Substantia nigra (tissue), 51 donors: ENCODE measurements at places on chromosomes 1 and 21.

DNA sequence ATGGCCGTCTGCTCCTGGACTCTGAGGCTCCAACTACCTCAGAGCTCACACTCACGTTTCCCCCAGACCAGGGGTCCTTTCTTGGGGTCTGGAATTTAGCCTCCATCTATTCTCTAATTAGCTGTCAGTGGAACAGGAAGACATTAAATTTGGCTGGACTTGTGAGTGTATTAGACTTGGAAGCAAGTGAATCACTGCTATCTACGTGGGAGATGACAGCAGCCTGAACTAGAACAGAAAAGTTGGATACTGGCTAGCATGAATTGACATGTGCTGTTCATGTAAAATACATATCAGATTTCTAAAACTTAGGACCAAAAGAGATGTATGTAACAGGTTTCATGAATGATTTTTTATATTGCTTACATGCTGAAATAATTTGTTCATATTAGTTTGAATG lies 28.0 kb downstream of the TAF5L start:
- DNase-seq: no peak

DNA sequence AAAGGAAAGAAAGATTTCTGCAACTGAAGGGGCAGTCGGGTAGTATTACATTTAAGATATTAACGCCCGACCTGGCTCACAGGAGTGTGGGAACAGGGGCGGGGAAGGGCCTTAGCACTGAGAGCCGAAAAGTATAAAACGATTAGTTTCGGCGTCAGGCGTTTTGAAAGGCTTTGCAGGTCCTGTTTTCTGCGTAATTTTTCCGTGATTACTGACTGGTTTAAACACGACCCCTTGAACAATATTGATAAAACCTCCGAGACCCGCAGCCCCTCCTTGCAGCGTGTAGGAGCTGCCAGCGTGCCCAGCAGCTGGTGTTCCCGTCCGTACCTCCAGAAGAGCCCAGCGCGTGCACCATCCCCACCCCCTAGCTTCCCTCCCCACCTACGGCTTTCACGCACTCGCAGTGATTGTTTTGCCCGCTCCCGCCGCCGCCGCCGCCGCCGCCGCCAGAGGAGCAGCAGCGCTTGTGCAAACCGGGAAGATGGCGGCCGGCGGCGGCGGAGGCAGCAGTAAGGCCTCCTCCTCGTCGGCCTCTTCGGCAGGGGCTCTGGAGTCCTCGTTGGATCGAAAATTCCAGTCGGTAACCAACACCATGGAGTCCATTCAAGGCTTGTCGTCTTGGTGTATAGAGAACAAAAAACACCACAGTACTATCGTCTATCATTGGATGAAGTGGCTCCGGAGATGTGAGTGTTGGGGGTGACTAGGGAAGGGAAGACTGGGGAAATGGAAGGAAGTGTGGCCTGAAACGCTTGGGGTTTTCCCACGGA lies 470 bp downstream of the RPRD2 start:
- peak; percentile 58 for DNase-seq

GRCh38 chr1:64320922-64321614 lies 117.6 kb downstream of the UBE2U start:
- DNase-seq: no peak

DNA sequence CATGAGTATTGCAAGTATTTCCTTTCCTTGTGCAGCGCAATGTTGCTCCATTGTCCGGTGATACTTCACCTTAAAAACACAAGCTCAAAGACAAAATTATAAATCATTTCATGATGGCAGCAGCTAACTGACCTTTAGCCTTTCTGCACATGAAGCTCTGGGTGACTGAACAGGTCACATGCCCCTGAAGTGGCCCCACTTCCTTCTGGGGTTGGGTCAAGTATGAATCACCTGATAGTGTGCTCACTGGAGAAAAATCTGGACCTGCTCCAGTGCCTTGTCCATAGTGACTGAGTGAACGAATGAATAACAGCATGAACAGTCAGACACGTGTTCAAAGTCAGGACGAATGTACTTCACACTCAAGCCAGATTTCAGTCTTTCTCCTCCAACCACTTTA lies 658.9 kb downstream of the NPHP4 start:
- no peak for DNase-seq

DNA sequence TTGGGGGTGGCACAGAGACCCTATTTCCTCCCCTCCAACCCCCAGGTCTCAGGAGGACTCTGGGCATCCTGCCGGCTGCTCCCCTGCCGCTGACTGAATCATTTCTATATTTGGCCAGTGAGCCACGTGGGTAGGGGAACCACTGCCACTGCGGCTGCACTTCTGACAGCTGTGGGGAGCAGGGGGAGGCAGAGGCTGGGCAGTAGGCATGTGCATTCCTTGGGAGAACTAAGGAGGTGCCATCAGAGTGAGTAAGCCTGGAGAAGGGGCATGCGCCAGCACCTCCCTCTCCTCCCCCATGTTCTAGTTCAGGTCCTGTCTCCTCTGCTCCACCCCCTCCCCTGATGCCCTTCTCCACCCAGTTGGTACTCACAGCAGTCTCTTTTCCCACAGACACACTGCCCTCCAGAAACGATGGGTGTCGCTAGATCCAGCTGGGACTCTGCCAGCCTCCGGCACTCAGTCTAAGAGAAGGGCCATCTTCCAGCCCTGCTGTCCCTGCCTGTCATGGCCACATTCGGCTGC lies 12.0 kb downstream of the PPFIA4 start:
- peak; percentile 18 for DNase-seq

DNA sequence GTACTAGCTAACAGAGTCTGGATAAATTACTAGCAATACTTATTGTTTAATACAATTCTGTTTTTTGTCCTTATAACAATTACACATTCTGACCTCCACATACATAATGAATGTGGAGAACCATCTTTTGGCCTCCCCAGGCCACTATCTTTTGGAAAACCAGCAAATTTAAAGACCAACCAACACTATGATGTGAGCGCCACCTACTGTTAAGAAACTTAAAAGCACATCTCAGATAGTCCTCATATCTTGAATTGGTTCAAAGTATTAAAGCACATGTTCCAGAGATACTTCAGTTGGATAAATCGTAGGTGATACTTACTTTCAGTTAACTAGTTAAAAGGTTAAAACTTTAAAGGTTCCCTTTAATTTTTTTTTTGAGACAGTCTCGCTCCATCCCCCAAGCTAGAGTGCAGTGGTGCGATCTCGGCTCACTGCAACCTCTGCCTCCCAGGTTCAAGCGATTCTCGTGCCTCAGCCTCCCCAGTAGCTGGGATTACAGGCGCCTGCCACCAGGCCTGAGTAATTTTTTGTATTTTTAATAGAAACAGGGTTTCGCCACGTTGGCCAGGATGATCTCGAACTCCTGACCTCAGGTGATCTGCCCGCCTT lies 29.3 kb upstream of the USP1 start:
- DNase-seq: no peak

DNA sequence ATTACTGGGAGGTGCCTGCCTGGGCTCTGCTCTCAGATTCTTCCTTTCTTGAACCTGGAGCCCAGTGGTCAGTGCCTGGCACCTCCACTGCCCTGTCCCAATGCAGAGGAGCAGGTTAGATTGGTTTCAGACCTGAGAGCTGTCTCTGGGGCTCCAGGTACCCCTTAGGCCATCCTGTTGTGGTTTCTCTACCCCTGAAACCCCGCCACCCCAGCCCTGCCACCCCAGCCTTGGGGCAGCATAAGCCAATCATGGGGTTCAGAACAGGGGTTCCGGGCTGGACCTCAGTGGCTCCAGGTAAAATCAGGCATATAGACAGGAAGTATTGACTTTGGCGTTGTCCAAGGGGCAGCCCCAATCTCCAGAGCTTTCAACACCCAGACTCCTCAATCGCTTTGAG lies 3.2 kb upstream of the SLC6A9 start:
- no peak for DNase-seq

- no peak for DNase-seq
Observed at GRCh38 chr1:234607109-234608024, 2.6 kb downstream of the IRF2BP2 start.

DNA sequence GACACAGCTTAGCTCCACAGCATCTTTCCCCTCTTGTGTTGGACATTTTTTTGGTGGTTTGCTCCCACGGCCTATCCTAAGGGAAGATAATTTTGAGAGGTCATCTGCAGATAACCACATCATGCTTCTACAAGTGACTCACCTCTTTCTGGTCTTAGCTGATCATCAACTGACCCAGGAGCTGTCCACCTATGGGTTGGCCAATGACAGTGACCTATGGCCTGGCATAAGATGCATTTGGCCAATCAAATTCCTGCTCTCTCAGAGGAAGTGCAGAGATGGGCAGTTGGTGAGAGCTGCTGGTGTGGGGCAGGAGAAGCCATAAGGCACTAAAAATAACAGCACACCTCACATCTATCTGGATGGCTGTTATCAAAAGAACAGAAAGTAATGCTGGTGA lies 100.0 kb upstream of the CLDN14 start:
- no peak for DNase-seq

- no peak for DNase-seq
Observed at GRCh38 chr1:243508303-243508713, 252.5 kb downstream of the SDCCAG8 start.

DNA sequence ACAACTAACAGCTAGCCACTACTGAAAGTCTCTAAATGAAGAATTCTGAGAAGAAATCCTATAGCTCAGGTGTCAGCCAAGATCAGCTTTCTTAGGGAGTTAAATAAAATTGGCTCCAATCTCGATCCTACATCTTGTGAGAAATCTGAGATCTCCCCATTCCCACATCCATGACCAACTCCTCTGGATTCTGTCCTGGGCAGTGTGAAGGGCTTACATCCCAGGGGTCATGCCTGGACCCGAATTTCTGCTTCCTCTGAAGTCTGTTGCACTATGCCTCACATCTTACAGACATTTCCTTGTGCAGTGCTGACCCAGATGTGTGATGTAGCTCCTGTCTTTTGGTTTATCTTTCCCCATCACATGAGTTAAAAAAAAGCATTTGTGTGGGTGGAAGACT lies 4.8 kb upstream of the TNN start:
- no peak for DNase-seq

DNA sequence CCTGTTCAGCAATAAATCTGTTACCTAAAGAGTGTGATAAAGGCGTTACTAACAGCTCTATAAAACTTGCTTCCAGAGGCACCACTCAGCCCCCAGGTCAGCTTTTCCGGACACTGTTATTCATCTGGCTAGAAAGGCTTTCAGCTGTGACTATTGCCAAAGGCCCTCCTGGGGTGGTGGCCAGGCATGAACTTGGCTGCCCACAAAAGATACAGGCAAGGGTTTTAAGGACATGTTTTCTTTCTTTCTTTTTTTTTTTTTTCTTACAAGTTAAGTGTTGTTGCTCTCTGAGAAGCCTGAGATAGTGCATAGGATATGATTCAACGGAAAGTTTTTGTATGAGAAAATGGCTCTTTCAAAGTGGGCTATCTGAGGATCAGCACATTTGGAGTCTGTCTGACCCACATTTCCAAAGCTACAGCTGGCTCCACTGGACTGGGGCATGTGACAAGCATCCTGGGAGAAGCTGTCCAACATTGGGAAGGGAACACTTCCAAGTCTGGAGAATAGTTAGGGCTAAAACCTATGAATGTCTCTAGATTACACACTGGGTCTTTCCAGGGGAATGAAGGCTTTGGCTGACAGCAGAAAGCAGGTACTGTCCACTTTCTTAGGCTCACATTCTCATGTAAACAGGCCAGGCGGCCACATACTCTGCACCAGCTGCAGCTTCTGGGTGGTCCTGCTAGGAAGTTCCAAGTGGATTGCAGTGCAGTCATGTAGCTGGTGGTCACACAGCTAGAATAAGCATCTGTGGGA lies 639.7 kb downstream of the LMO4 start:
- no peak for DNase-seq

GRCh38 chr21:21183092-21183491 lies 184.9 kb downstream of the NCAM2 start:
- DNase-seq: no peak

DNA sequence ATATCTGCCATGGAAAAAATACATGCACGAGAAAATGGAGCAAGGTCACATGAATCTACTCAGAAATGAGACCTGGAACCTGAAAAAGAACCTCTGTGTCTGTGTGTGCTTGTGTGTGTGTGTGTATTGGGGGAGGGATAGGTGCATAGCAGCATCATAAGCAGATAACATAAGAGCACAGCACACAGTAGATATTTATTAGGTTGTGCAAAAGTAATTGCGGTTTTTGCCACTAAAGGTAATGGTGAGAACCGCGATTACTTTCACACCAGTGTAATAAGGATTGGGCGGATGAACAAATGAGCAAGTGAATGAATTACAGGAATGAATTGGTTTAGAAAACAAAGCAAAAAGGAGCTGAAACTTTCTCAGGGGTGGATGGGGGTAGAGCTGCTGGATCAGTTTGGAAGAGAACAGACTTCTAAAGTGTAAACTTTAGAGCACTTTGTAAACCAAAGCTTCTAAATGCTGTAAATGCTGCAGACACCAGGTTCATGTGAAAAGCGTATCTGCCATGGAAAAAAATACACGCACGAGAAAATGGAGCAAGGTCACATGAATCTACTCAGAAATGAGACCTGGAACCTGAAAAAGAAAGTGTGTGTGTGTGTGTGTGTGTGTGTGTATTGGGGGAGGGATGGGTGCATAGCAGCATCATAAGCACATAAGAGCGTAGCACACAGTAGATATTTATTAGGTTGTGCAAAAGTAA lies 156.9 kb downstream of the TOMM20 start:
- no peak for DNase-seq

DNA sequence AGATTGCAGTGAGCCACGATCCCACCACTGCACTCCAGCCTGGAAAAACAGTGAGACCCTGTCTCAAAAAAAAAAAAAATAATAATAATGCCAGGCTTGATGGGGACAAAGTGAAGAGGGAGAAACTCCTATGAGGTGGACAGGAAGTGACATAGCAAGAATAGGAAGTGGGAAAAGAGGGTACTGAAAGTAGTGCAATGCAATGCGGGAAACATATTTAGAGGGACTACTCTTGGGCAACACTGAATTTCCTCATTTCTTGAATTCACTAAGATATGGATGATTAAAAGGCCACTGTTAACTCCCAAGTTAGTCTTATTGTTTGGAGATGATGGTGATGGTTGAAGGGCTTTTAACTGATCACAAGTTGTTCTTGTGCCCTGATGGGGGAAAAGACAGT lies 21.6 kb upstream of the KCNA2 start:
- DNase-seq: no peak

DNA sequence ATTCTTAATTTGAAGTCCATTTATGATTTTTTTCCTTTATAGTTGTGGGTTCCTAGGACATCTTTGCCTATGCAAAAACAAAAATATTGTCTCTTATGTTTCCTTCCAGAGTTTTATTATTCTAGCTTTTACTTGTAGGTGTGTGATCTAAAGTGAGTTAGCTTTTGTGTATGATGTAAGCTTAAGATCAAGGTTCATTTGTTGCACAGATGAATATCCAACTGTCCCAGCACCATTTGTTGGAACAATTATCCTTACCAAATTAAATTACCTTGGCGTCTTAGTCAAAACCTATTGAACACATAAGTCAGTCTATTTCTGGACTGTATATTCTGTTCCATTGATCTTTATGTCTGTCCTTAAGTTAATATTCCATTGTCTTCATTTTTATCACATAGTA lies 337.6 kb downstream of the ZP4 start:
- DNase-seq: no peak
